ENCODE measurements at places on chromosomes 2 and 18. TPM values are rescaled to one million over a fixed set of nuclear protein-coding genes. Genes with fewer than 3 reads are reported as not detected.
A peak's percentile ranks its signal among the peaks of the same experiment; 100 is the strongest.

- peaks cover 9% of the 10 kb centered on the region for H3K36me3 ChIP-seq
- peaks cover 7% of the 10 kb centered on the region for H3K4me1 ChIP-seq
- H3K27me3 ChIP-seq = no peaks in the 10 kb centered on the region
- no peak overlapping the region for H3K4me3 ChIP-seq
- H3K27ac ChIP-seq = no peak overlapping the region
Measured at GRCh38 chr2:73418343-73418742, 32.7 kb downstream of the ALMS1 start.

Gene GPAT2
- 26.7 TPM for total RNA-seq

DNA sequence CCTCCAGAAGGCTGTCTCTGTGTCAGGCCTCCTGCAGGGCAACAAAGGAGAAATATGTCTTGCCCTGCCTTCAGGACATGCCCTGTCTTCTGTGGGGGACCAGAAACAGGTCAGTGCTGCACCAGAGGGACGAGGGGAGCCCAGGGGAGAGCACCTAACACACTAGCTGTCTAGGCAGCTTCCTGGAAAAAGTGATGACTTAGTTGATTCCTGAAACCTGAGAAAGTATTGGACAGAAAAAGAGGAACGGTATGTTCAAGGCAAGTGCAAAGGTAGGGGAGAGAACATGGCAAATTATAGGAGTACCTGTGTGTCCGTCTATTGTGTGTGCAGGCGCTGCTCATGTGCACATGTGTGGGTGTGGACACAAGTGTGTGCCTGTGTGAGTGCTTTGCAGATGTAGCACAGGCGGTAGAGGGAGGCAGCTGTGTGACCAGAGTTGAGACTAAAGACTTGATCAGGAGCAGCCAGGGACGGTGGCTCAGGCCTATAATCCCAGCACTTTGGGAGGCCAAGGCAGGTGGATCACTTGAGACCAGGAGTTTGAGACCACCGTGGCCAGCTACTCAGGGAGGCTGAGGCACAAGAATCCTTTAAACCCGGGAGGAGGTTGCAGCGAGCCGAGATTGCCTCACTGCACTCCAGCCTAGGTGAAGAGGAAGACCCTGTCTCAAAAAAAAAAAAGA is 119.5 kb downstream of the GYPC start:
- DNase-seq = no peak
- H3K27me3 ChIP-seq = peaks cover 22% of the 10 kb centered on the region
- H3K36me3 ChIP-seq = no peaks in the 10 kb centered on the region
- peaks cover 9% of the 10 kb centered on the region for H3K4me1 ChIP-seq

- no peaks in the 10 kb centered on the region for H3K27me3 ChIP-seq
- no peaks in the 10 kb centered on the region for H3K4me1 ChIP-seq
- no peak for DNase-seq
- H3K4me3 ChIP-seq = no peak overlapping the region
Measured at GRCh38 chr2:221293949-221294742, 278.0 kb downstream of the EPHA4 start.

Gene CDH19
- total RNA-seq = not detected

DNA sequence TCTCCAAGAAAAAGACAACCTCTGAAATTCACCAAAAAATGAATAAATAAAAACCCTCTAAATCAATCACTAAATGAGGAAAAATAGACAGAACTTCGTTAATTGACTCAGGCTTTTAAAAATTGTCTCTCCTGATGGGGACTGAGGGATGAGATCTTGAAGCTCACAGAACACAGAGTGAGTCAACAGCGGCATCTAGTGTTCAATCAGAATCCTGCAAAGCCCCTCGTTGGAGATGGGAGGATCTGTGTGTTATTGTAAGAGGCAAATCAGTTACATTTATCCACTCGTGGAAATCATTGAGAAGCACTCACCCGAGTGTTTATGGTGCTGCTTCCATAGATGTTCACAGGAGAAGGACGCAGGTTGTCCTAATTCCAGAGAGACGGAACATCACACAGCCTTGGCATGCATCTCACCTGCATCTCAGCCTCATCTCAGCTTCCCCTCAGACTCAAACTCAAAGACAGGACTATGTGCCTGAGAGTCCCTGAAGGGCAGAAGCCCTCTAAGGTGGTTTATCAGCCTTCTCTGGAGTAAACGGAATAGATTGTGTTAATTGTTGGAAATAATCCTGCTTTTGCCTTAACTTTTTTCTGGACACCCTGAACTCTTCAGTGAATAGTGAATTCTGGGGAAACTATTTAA is 82.0 kb downstream of the MREG start:
- no peaks in the 10 kb centered on the region for H3K36me3 ChIP-seq
- H3K4me3 ChIP-seq = no peak overlapping the region
- no peak overlapping the region for H3K27ac ChIP-seq
- H3K27me3 ChIP-seq = peaks cover 3% of the 10 kb centered on the region
- peaks cover 16% of the 10 kb centered on the region for H3K4me1 ChIP-seq

Gene CCDC74B
- total RNA-seq = 0.23 TPM

- H3K4me1 ChIP-seq = peaks cover 78% of the 10 kb centered on the region
- peaks cover 75% of the 10 kb centered on the region for H3K36me3 ChIP-seq
- H3K4me3 ChIP-seq = no peak overlapping the region
Measured at GRCh38 chr2:68741238-68741637, 6.6 kb downstream of the ARHGAP25 start.

DNA sequence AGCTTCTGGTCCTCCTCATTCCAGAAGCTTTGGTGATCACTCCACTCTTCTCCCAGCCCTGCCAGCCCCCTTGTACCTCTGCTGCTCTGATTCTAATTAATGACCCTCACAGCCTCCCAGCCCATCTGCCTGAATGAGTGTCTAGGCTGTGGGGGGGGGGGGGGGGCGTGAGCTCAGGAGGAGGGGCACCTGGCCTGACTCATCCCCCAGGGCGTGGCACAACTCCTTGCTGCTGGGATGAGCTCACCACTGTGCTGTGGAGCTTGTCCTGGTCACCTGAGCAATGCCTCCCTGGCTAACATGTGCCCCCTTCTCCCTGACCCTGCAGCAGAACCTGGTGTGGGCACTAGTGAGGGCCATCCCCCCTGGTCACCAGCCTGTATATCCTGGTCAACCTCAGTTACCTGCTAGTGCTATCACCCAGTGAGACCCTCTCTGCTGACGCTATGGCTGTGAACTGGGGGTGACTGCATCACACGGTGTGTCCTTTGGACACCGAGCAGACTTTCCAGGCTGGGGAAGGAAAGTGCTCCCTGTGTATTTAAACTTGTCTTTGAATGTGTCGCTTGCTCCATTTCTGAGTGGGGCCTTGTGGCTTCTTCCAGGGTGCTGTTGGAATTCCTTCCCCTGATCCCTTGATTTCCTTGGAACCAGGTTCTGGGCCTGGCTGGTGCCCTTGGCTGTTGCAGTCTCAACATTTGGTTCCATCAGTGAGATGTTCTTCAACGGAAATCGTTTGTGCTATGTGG is 41.5 kb upstream of the PUM2 start:
- no peaks in the 10 kb centered on the region for H3K4me1 ChIP-seq
- H3K27me3 ChIP-seq = peaks cover 39% of the 10 kb centered on the region
- DNase-seq = peak; percentile 34

Gene ACMSD
- not detected for total RNA-seq

DNA sequence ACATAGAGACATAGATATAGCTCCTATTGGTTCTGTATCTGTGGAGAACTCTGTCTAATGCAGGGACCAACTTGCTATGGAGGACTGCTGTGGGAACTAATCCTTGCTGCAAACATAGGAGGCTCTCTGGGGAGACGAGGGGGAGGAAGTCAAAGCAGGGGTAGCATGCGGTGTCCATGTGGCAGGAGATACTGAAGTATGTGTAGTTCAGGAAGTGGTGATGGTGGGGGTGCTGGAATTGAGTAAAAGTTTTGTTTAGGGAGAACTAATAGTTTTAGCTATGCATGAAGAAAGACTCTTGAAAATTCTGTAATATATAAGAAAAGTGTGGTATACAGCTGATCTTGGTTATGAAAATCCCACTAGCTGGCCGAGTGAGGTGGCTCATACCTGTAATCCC is 62.0 kb downstream of the ANKRD44 start:
- peaks cover 40% of the 10 kb centered on the region for H3K36me3 ChIP-seq
- H3K4me3 ChIP-seq = peak overlapping the region; percentile 23
- DNase-seq = peak; percentile 77
- H3K27ac ChIP-seq = peak overlapping the region; percentile 70
- H3K4me1 ChIP-seq = peaks cover 67% of the 10 kb centered on the region

- no peaks in the 10 kb centered on the region for H3K4me1 ChIP-seq
- no peak overlapping the region for H3K4me3 ChIP-seq
- H3K27me3 ChIP-seq = no peaks in the 10 kb centered on the region
- DNase-seq = no peak
- H3K36me3 ChIP-seq = no peaks in the 10 kb centered on the region
Measured at GRCh38 chr2:210546424-210547208, 9.8 kb upstream of the CPS1 start.

GRCh38 chr2:136375017-136375901 is 257.3 kb upstream of the CXCR4 start:
- H3K4me1 ChIP-seq = peaks cover 49% of the 10 kb centered on the region
- peak overlapping the region; percentile 22 for H3K4me3 ChIP-seq
- DNase-seq = peak; percentile 59
- H3K36me3 ChIP-seq = peaks cover 2% of the 10 kb centered on the region

DNA sequence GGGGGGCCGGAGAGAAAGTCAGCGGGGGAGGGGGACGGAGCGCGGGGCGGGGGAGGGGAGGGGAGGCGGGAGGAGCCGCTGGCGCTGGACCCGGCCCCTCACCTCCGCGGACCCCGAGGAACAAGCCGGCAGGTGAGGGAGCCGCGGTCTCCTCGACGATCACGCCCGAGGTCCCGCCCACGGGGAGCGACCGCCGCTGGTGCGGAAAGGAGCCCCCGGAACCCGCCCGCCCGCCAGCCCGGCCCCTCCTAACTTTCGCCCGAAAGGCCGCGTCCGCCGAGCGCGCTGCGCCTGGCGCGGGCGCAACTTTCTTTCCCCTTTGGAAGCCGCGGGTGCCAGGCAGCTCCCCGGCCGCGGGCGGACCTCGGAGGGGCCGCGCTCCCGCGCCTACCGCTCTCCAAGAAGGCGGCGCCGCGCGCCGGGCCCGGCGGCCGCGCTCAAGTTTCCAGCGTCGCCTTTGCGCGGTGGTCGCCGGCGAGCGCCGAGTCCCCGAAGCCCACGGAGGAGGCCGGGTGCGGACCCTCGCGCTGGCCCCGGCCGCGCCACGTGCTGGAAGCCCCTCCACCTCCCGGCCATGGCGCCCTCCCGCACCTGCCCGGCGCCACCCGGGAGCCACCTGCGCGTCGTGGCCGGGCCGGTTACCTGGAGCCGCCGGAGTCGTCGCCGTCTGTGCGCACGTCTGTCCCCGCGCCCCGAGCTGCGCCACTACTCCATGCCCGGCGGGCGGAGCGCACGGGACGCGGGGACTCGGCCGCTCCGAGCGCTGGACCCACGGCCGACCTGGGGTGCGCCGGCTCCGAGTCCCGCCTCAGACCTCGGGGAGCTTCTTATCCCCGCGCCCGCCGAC is at the start of gene ALKAL2:
Gene ALKAL2 (minus strand): TSS at position 181 of the 847 bp plus-strand sequence. CDS start 256 bp downstream, outside the sequence.
- DNase-seq = no peak
- no peak within 1 kb of the TSS for H3K27ac ChIP-seq
- H3K27me3 ChIP-seq = peaks cover 56% of the 10 kb centered on the region
- no peak within 1 kb of the TSS for H3K4me3 ChIP-seq
- peaks cover 7% of the 10 kb centered on the region for H3K4me1 ChIP-seq

Gene MYCN
- not detected for total RNA-seq

GRCh38 chr2:103814016-103814415 is 1039.9 kb upstream of the POU3F3 start:
- no peak for DNase-seq
- no peaks in the 10 kb centered on the region for H3K27me3 ChIP-seq
- H3K36me3 ChIP-seq = no peaks in the 10 kb centered on the region
- no peak overlapping the region for H3K4me3 ChIP-seq
- H3K27ac ChIP-seq = no peak overlapping the region

DNA sequence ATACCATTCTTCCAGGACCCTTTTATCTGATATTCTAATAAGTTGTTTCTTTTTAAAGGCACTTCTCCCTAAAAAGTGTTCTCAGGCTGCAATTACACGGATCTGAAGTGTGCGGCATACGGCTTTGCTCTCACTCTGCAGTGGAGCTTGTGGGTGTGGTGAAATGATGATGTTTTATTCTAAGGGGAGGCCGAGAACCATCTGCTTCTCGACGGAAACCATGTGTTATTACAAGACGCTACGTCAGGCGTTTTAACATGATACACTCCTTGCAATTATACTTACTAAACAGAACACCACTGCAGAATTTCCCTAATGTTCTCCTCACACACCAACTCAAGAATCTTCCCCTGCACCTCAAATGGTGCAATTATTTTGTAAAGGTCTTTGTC is 34.9 kb upstream of the CTDP1 start:
- no peaks in the 10 kb centered on the region for H3K36me3 ChIP-seq
- DNase-seq = no peak
- peaks cover 10% of the 10 kb centered on the region for H3K27me3 ChIP-seq
- peaks cover 3% of the 10 kb centered on the region for H3K4me1 ChIP-seq

- DNase-seq = no peak
- H3K27me3 ChIP-seq = no peaks in the 10 kb centered on the region
- no peak overlapping the region for H3K27ac ChIP-seq
- no peaks in the 10 kb centered on the region for H3K36me3 ChIP-seq
- H3K4me1 ChIP-seq = no peaks in the 10 kb centered on the region
- no peak overlapping the region for H3K4me3 ChIP-seq
Measured at GRCh38 chr2:160934991-160935390, 225.2 kb upstream of the TANK start.

GRCh38 chr2:176178038-176178756 is 10.3 kb upstream of the HOXD1 start:
- peaks cover 92% of the 10 kb centered on the region for H3K27me3 ChIP-seq
- DNase-seq = no peak
- peak overlapping the region; percentile 31 for H3K4me3 ChIP-seq
- H3K4me1 ChIP-seq = peaks cover 7% of the 10 kb centered on the region
- H3K36me3 ChIP-seq = no peaks in the 10 kb centered on the region
- H3K27ac ChIP-seq = no peak overlapping the region

Gene L3MBTL4
- not detected for total RNA-seq

Gene APOB
- not detected for total RNA-seq

GRCh38 chr2:135257383-135258090 is 205.4 kb downstream of the RAB3GAP1 start:
- no peaks in the 10 kb centered on the region for H3K4me1 ChIP-seq
- H3K36me3 ChIP-seq = peaks cover 4% of the 10 kb centered on the region
- no peak overlapping the region for H3K4me3 ChIP-seq
- H3K27ac ChIP-seq = no peak overlapping the region
- DNase-seq = no peak

Gene PLGLB1
- 3.3 TPM for total RNA-seq

DNA sequence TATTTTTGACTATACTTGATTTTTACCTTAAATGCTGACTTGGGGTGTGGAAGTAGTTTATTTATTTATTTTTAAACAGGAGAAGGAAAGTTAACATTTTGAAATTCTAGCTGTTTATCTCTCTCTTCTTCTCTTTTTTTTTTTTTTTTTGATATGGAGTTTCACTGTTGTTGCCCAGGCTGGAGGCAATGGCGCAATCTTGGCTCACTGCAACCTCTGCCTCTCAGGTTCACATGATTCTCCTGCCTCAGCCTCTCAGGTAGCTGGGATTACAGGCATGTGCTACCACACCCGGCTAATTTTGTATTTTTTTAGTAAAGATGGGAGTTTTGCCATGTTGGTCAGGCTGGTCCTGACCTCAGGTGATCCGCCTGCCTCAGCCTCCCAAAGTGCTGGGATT is 11.1 kb downstream of the WDR43 start:
- peaks cover 13% of the 10 kb centered on the region for H3K4me1 ChIP-seq
- no peak overlapping the region for H3K27ac ChIP-seq
- peaks cover 37% of the 10 kb centered on the region for H3K36me3 ChIP-seq
- H3K4me3 ChIP-seq = no peak overlapping the region
- DNase-seq = no peak

Data from activated CD8-positive, alpha-beta memory T cell treated with anti-CD3 and anti-CD28 coated beads, Interleukin-2, amount 10 ng/mL, durations not matched to agents 7 days and 5 days (primary cell).